Naive B cell (primary cell): ENCODE measurements at places on chromosomes 16 and 17.

DNA sequence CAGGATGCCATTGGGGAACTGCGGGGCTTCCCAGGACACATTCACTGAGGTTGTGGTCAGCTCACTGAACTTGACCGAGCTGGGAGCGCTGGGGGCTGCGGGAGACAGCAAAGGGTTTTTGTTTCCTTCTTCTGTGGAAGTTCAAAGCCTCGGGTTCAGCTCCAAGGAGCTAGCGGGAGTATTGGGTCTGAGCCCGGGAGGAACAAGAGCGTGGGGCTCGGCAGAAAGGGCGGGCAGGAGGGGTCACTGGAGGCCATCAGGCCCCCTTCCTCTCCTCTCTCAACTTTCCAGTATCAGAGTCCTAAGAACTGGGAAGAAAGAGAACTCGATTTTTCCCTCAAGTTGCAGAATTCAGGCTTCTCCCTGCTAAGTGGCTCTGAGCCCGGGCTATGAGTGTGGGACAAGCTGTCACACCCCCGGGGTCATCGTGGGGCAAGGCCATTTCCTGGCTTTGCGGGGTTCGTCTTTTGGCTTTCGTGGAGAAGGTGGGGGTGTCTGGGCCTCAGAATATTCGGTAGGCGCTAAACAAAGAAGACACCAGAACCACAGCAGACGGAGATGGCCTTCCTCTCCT lies 53.6 kb upstream of the CDC42EP4 start:
- DNase-seq, result no peak

- no peak for DNase-seq
Observed at GRCh38 chr16:78823027-78823426, 723.6 kb downstream of the WWOX start.

DNA sequence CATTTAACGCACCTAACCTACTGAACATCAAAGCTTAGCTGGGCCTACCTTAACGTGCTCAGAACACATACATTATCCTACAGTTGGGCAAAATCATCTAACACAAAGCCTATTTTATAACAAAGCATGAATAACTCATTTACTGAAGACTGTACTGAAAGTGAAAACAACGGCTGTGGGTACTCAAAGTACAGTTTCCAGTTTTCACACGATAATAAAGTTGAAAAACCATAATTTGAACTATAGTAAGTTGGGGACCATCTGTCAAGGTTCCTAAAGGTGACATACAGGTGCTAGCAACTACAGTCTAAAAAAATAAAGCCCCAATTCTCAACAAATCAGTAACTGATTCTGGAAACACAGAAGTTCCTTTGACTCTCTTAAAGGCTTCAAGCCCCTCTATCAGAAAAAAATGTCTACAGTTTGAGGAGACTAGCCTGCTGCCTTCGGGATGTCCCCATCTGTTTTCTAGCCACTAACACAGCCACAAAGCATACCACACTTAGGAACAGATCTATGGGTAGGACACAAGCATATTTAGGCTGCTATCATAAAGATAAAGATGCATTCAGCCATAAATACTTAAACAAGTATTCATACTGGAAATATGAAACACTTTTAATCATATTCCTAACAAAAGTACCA lies 71.3 kb downstream of the KANSL1 start:
- DNase-seq, result no peak

DNA sequence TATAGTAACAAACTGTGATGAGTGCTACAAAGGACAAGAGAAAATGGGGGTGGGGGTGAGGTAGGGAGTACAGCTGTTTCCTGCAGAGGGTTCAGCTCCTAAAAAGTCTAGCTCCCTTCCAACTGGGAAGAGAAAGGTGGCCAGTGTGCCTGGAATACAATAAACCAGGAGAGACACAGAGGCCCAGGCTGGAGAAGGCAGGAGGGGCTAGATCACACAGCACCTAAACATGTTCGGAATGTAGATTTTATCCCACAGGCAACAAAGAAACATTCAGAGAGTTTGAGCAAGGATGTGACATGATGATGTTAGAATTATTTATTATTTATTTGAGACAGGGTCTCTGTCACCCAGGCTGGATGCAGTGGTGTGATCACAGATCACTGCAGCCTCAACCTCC lies 10.2 kb downstream of the TEX2 start:
- DNase-seq, result no peak

DNA sequence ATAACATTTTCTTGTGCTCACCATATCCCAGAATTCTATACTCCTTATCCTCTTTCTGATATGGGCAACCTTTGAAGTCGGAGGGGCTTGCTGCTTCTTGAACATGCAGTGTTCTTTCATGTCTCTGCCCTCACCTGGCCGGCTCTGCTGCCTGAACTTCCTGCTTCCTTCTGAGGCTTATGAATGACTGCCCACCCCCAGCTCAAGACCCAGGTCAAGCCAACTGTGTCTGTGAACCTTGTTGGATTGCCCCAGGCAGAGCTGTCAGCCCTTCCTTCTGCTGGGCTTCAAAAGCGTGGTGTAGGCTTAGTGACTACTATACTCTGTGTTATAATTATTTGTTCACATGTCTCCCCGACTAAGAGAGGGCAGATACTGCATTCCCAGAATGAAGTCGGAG lies 506.5 kb downstream of the HS3ST4 start:
- no peak for DNase-seq

GRCh38 chr17:795721-796120 lies 13.6 kb downstream of the MRM3 start:
- DNase-seq, result no peak

DNA sequence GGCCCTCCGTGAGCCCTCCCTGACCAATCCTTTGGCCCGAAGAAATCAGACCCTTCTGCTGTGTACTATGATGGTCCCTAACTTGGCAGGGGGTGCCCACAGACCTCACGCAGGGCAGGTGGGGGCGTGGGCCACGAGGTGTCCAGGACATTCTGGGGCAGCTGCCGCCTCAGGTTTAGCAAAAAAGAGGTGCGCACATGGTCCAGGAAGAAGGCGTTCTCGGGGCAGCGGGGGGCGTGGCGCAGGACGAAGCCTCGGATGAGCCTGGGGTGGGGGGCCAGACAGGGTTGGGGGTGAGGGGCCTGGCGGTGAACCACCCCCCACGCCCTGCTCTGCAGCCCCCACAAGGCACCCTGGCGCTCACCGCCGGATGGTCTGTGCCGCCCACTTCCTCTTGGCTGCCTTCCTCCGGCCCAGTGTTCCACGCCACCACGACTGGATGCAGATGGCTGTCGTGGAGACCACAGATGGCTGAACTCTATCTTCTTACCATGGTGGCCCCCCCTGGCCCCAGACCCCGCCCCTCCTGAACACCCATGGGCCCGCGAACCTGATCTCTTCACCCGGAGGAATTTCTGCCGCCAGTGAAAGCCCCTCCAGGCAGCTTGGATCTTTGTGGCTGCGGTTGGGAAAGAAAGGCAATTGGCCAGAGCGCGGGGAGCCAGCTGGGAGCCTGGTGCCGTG lies 14.2 kb upstream of the CRK start:
- DNase-seq, result no peak

GRCh38 chr16:58506241-58507194 lies 6.6 kb downstream of the NDRG4 start:
- DNase-seq, result no peak

GRCh38 chr16:69924777-69925191 lies 26.4 kb upstream of the CLEC18A start:
- no peak for DNase-seq

GRCh38 chr16:89058812-89059211 lies 34.8 kb upstream of the ACSF3 start:
- no peak for DNase-seq

DNA sequence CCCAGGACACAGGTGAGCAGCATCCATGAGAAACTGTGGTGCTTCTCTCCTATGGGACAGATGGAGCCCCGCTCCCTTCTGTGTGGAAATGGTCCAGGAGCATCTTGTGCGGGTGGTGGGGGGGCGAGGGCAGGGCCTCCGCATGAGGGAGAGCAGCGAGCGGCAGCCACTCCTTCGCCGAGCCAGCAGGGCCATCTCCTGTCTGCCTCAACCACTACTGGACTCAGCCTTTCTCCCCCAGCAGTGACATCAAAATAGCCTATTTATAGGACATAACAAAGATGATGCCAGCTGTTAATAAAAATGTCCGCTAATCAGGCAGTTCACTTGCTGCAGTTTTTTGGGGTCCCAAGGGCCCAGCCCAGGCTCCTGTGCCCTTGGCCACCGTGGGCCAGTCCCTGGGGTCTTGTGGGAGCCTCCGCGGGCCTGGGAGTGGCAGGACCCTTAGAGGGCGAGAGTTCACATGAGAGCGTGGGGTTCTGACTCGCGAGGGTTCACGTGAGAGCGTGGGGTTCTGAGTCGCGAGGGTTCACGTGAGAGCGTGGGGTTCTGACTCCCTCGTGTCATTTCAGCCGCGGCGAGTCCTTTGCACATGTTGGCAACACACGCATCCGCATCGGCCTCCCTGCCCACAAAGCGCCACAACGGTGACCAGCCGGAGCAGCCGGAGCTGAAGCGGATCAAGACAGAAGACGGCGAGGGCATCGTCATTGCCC lies 47.4 kb downstream of the WDR45B start:
- no peak for DNase-seq

DNA sequence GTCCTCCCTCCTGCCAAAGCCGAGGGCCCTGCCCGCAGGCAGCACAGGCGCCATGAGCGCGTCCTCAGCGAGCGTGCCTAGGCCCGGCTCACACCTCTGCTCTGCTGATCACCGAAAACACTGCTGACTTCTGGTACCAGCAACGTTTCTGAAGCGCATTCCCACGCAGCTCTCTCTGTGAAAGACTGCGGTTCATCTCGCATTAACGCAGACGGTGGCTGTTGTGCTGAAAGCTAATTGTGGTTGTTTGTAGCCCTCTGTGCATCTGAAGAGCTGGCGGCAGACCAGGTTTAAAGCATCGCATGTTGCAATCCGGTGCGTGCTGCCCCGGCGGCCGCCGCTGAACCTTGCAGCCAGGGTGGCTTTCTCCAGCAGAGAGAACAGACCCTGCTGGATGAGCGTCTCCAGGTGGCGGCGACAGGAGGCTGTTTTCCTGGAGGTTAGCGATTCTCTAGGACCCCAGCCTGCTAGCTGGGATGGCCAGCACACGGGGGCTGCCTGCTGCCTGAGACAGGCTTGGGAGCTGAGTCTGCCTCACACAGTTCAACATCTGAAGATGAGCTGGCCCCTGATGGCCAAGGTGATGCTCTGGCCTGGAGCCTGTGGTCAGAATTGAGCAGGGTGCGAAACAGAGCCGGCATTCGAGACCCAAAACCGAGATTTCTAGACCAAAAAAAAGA lies 49.8 kb upstream of the CHMP6 start:
- DNase-seq, result no peak

GRCh38 chr17:5785867-5786509 lies 201.7 kb upstream of the NLRP1 start:
- no peak for DNase-seq

GRCh38 chr16:85017151-85017550 lies 5.8 kb upstream of the ZDHHC7 start:
- DNase-seq, result no peak

- DNase-seq, result no peak
Observed at GRCh38 chr16:88769617-88770460, 15.2 kb downstream of the PIEZO1 start.

GRCh38 chr17:63988741-63989621 lies 9.2 kb upstream of the PRR29 start:
- DNase-seq, result no peak

- DNase-seq, result no peak
Observed at GRCh38 chr17:74244128-74244527, 29.9 kb upstream of the DNAI2 start.

DNA sequence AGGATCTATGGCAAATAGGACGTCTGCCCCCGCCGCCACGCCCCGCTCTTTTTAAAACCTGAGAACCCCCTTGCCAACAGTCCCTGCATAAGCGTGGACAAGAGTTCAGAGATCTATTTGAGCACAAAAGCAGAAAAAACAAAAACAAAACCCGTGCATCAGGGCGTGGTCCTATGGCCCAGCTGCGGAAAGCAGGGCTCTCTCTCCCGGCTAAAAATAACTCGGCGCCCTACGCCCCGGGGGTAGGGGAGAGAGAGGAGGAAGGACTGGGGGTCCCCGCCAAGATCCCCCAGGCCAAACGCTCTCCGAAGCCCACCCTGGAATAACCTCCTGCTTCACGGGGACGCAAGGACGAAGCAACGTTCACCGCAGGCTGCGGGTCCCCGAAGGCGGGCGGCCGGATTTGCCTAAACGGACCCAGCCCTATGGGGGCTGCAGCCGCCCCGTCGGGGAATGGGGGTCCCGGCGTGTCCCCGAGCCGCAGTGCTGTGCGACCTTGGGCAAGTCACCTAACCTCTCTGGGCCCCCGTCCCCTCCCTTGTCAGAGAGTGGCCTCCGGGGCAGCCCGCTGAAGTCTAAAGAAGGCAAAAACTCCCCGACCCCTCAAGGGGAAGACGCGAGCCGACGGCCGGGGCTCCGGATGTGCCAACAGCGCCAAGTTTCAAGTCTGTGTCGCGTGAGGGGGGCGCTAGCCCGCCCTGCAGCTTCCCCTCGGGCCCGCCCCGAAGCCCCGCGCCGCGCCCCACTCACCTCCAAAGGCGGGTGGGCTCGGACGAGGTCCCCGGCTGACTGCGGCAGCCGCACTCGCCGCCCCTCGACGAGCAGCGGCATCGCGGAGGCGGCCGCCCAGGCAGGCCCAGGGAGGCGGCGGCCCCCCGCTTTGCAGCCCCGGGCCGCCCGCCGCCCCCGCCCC lies 477 bp downstream of the NTAN1 start:
- DNase-seq, result peak; percentile 90

- DNase-seq, result peak; percentile 25
Observed at GRCh38 chr17:58120195-58120822, 27.9 kb upstream of the OR4D1 start.

GRCh38 chr16:76235025-76235424 lies 42.2 kb upstream of the CNTNAP4 start:
- DNase-seq, result no peak

- DNase-seq, result no peak
Observed at GRCh38 chr17:19768046-19768782, 20.1 kb upstream of the ALDH3A1 start.

DNA sequence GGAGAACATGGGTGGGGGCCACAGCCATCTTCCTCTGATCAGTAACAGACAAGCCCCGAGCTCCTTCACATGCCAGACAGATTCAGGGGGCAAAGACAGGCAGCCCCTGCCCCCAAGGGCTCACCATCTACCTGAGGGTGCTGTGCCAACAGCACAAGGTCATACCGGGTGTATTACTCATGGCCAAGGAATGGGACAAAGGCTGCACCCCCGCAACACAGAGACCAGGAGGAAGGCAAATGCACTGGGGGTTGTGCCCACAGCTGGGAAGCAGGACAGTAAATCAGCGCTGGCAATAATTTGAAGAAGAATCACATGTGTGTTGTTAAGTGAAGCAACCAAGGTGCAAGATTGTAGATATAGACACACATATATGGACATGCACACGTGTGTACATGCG lies 137.1 kb downstream of the C16orf95 start:
- no peak for DNase-seq

DNA sequence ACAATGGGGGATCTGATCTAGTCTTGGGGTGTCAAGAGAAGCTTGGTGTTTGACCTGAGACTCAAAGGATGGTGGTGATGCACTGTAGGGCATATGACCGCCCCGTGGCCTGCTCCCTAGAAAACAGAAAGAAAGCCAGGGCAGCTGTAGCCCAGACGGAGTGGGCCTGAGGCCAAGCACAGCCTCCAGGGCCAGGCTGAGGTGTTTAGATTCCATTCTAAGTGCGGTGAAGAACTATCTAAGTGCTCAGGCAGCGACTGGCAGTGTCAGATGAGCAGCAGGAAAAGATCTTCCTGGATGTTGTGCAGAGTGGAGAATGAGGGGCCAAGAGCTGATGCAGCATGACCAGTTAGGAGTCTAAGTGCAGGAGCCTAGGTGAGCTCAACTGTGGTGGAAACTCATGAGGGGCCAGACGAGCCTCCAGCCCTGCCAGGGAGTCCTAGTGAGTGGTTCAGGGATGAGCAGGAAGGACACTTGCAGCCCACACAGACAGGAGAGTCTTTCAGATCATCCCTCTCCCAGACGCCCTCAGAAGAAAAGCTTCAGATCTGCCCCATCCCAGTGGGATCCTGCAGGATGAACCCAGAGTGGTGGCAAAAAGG lies 314.2 kb upstream of the CCL2 start:
- DNase-seq, result no peak
